ENCODE measurements at places on chromosomes 6 and 20.

DNA sequence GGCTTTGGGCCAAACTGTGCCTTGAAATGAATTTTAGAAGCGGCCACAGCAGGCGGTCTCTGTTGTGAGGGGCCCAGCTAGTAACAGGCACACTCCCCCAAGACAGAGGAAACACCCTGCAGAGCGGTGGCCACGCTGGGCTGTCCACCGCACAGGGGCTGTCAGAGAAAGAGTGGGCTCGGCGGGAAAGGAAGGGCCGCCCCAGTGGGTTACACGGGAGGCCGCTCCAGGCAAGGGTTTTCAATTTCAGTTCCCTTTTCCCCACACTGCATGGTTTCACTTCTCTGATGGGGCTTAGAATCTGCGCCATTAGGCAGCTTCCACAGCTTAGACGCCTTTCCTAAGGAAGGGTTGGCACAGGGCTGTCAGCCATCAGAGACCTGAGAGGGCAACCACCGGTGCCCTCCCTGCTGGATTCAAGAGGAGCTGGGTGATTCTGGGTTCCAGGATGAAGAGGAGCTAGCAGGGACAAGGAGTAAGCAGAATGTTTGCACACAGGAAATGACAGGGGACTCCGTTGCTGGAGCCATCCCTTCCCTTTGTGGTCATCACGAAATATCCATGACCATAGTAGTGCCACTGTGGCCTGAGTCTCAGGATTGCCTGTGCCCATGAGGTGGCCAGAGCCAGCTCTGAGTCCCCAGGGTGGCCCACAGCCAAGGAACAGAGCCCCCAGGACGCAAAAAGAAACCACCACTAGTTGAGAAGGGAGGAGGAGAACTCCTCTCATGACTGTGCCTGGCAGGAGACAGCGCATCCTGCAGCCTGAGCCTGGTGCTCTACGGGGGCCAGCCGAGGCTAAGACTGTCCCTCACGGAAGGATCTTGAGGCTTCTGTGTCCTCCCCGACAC lies 282.7 kb downstream of the NRN1 start:
- no peak for DNase-seq

- no peak for DNase-seq
These were observed 38.0 kb downstream of the CDYL start for GRCh38 chr6:4814212-4814611.

GRCh38 chr20:20463933-20464374 lies 96.0 kb downstream of the INSM1 start:
- DNase-seq: no peak

DNA sequence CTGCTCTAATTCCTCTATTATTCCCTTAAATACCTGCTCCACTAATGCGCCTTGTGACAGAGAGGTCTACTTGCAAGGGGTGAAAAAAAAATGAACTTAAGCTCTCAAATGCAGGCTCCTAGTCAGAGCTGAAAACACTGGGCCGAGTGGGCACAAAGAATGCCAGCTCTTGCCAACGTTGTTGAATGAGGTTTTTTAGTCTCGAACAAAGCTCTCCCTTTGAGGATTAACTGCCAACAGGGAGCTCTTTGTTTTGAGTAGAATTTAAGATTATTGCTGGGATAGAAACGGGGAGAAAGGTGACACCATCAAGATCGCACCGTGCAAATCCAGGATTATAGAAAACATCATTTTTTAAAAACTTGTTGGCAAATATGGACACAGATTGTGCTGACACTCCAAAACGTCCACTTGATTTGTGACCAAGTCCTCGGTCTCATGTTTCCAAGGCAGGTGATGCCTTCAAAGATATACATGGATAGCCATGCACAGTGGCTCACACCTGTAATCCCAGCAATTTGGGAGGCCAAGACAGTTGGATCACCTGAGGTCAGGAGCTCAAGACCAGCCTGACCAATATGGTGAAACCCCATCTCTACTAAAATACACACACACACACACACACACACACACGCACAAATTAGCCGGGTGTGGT lies 163.2 kb downstream of the BMP7 start:
- no peak for DNase-seq

DNA sequence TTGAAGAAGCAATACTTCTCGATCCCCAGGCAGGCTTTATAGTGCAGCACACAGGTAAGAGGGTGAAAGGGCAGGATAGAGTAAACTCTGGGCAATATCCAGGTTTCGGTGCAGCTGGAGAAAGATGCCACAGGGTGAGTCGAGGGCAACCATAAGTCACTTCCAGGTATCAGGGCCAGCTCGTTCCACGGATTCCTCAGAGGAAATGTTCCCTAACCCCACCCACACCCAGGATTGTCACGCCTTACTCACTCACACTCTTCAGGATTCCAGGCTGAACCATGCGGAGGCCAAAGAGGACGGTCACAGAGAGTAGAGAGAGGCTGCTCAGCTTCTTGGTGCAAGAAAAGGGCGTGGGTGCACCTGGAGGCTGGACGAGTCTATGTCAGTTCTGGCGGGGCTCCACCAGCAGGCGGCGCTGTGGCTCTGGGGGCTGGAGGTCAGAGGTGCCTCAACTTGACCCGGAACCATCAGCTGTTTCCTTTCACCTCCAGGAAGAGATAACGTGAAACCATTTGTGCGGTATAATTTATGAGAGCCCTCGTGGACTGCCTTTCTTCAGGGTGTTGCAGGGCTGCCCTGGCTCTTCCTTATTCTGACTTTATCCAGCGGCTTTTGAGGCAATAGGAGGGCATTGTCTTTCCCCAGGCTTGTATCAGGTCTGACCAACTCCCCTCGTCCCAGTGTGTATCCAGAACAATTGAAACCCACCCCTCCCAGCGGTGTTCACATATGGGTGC lies 14.5 kb upstream of the WFDC12 start:
- peak; percentile 9 for DNase-seq

- no peak for DNase-seq
These were observed 182.7 kb upstream of the SALL4 start for GRCh38 chr20:51985013-51985415.

- no peak for DNase-seq
These were observed 162.0 kb upstream of the STMND1 start for GRCh38 chr6:16939839-16940238.

GRCh38 chr6:21507811-21508210 lies 85.7 kb upstream of the SOX4 start:
- no peak for DNase-seq
